ENCODE measurements at places on chromosomes 6 and 20. TPM values are rescaled to one million over a fixed set of nuclear protein-coding genes. Genes with fewer than 3 reads are reported as not detected.

The MATN4 gene
- total RNA-seq = not detected

The MSH5 gene
- 30.4 TPM for total RNA-seq

The APCDD1L gene
- total RNA-seq = 1.7 TPM

The CFAP206 gene
- 0.40 TPM for total RNA-seq

The HLA-DMB gene
- 4.2 TPM for total RNA-seq

The SOBP gene
- total RNA-seq = 2.5 TPM

The DEFB132 gene
- total RNA-seq = not detected

The HMGCLL1 gene
- 1.4 TPM for total RNA-seq

The TMEM170B gene
- 0.92 TPM for total RNA-seq

The FOXQ1 gene
- total RNA-seq = 2.0 TPM

The ZBTB46 gene
- 0.72 TPM for total RNA-seq

The CALHM6 gene
- 0.35 TPM for total RNA-seq

The RNF182 gene
- 19.1 TPM for total RNA-seq

The ZNF831 gene
- total RNA-seq = not detected

The PI3 gene
- not detected for total RNA-seq

The ARFGEF2 gene
- 20.5 TPM for total RNA-seq

The TMEM244 gene
- total RNA-seq = not detected

The HTR1B gene
- total RNA-seq = 0.43 TPM

The BPIFB4 gene
- total RNA-seq = not detected

The NOX3 gene
- not detected for total RNA-seq

Data from epithelial cell of proximal tubule (primary cell).